ENCODE measurements at places on chromosomes 4 and X.

- no peak for DNase-seq
Observed at GRCh38 chr4:142419712-142420111, 426.4 kb downstream of the INPP4B start.

- DNase-seq, result no peak
Observed at GRCh38 chr4:6364146-6364545, 94.5 kb downstream of the WFS1 start.

DNA sequence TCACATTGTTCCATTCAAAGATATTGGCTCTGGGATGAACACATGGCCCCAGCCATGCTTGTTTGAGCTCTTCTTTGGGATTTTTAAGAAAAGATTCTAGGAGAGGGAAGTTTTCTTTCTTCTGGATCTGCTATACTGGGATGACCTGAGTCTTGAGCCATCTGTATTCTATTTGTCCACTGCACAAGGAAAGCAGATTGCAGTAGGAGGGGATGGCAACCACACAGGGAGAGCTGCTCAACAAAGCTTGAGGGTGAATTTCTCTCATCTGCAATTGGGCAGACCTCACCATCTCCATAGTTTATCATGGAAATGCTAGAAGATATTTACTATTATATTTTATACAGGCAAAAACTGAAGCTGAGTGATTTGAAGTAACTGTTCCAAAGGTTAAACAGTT lies 34.3 kb downstream of the ADH7 start:
- DNase-seq, result no peak

DNA sequence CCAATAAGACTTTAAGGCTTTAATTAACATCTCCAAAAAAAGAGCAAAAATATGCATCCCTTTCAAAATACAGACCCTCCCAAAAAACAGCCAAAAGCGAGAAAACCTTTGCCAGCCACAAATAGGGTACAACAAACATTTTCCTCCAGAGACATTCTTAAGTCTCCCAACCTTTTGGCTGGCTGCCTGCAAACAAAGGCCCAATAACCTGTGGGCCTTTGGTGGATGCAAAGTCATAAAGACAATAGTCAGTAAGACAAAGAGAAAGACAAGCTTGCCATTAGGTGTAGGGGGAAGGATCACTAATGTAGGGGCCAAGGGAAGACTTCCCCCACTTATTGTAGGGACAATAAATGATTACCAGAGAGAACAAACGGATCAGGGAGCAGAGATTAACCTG lies 215.5 kb upstream of the ZFP42 start:
- DNase-seq, result no peak

GRCh38 chr4:90122355-90122748 lies 4.8 kb upstream of the CCSER1 start:
- no peak for DNase-seq

- DNase-seq, result no peak
Observed at GRCh38 chr4:147891476-147892115, 159.7 kb downstream of the ARHGAP10 start.

GRCh38 chr4:173231916-173232315 lies 63.3 kb downstream of the GALNT7 start:
- no peak for DNase-seq

DNA sequence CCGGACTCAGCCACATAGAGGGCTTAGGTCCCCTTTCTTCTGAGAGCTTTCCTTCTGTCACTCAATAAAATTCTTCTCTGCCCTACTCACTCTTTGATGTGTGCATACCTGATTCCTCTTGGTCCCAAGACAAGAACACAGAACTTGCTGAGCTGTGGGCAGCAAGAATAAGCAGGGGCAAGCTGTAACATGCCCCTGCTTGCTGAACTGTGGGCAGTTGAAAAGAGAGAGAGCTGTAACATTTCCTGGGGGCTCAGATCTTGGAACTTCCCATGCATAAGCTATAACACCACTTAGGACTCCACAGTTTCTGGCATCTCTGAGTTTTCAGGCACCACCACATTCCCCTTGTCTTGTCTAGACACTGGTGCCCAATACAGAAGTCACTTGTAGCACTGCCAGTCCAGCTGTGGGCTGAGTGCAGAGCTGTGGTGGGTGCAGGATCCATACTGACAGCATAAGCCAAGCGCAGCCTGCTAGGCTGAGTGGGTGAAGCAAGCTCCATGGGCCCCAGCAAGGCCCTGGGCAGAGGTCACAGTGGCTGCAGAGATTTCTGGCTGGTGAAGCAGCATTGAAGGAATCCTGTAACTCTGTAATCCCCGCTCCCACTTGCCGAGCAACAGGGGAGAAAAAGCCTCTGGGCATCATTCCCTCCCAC lies 241.2 kb downstream of the PCDH10 start:
- no peak for DNase-seq

GRCh38 chrX:4572691-4573090 lies 859.2 kb upstream of the PRKX start:
- no peak for DNase-seq

Measured in stimulated activated CD8-positive, alpha-beta memory T cell treated with anti-CD3 and anti-CD28 coated beads, Interleukin-15, amount 100 ng/mL, for 48 hours (primary cell).